ENCODE measurements at places on chromosomes 4 and X. TPM values are rescaled to one million over a fixed set of nuclear protein-coding genes. Genes with fewer than 3 reads are reported as not detected.

The OPHN1 gene
- total RNA-seq, result 6.9 TPM

The C4orf36 gene
- 1.4 TPM for total RNA-seq

The TLL1 gene
- total RNA-seq, result 2.4 TPM

The NWD2 gene
- total RNA-seq, result not detected

The GLUD2 gene
- 0.43 TPM for total RNA-seq

The ESX1 gene
- not detected for total RNA-seq

The MAGED4B gene
- 28.9 TPM for total RNA-seq

The ARMCX1 gene
- total RNA-seq, result 48.0 TPM

The PABPC5 gene
- 8.1 TPM for total RNA-seq

The LONRF3 gene
- 6.6 TPM for total RNA-seq

The MAMLD1 gene
- 28.4 TPM for total RNA-seq

The MGAT4D gene
- total RNA-seq, result not detected

The DMRTC1B gene
- total RNA-seq, result 3.4 TPM

The P2RY10 gene
- not detected for total RNA-seq

The PCDH7 gene
- 13.7 TPM for total RNA-seq

The NAP1L3 gene
- 17.1 TPM for total RNA-seq

The UGT2B15 gene
- not detected for total RNA-seq

The CNKSR2 gene
- total RNA-seq, result 0.35 TPM

The RBM46 gene
- not detected for total RNA-seq

The SYP gene
- 1.3 TPM for total RNA-seq

The F8A1 gene
- 14.9 TPM for total RNA-seq

The FAM9B gene
- total RNA-seq, result not detected

The FRAS1 gene
- total RNA-seq, result 0.63 TPM

The EREG gene
- total RNA-seq, result not detected

The SSX2B gene
- not detected for total RNA-seq

The DNAAF6 gene
- not detected for total RNA-seq

The SLC9B1 gene
- total RNA-seq, result 2.9 TPM

The COL25A1 gene
- 0.60 TPM for total RNA-seq

The CORIN gene
- total RNA-seq, result 0.48 TPM

The FAM241A gene
- total RNA-seq, result 2.5 TPM

The ABLIM2 gene
- 3.9 TPM for total RNA-seq

The CAMK2D gene
- total RNA-seq, result 36.9 TPM

The GLOD5 gene
- total RNA-seq, result not detected

The SHISA3 gene
- total RNA-seq, result 0.46 TPM

The ZFX gene
- total RNA-seq, result 82.5 TPM

The DGKQ gene
- total RNA-seq, result 5.5 TPM

The MXRA5 gene
- 12.4 TPM for total RNA-seq

The NLGN4X gene
- 45.2 TPM for total RNA-seq

The PHKA1 gene
- 14.8 TPM for total RNA-seq

The HSD17B10 gene
- total RNA-seq, result 127 TPM

The SLC6A14 gene
- 0.46 TPM for total RNA-seq

The PRR32 gene
- not detected for total RNA-seq

The EXOC1L gene
- total RNA-seq, result not detected

The SLC4A4 gene
- 3.1 TPM for total RNA-seq

The STOX2 gene
- total RNA-seq, result 16.4 TPM

The STAP1 gene
- not detected for total RNA-seq

The SSX3 gene
- total RNA-seq, result not detected

Measured in ovary (tissue), 10 donors.